NCI-H2029 (cell line): ENCODE measurements at places on chromosomes 11 and 22.

GRCh38 chr11:124830749-124831148 lies 30.5 kb upstream of the MSANTD2 start:
- DNase-seq: no peak

DNA sequence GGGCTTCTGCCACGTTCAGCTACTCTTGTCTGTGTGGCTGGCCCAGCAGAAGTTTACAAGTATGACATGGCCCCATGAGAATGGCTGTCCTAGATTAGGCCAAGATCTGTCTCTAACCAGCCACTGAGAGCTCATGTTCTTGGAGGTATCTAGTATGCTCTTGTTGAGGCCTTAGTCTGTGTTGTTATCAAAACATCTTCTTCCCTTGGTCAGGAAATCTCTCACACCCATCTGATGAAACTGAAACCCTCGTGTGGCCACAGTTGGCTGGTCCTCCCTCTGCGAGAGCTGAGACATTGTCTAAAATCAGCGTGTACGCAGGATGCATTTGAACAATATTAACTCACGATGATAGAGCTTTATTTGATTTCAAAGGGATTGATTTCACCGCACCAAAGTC lies 109.0 kb upstream of the NNMT start:
- DNase-seq: no peak

DNA sequence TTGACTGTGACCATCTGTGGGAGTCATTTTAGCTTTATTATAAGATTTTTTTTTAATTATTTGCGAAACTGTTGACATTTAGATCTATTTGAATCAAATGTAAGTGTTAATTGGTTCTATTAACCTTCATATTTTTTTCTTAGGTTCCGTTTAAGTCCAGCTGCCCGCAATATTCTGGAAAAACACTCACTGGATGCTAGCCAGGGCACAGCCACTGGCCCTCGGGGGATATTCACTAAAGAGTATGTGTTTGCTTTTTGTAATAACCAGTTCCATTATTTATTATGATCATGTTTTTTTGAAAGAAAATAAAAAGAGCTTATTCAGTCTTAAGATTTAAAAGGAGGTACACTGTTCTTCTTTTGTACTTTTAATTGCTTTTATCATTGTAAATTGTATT lies 43.9 kb downstream of the PDHX start:
- DNase-seq: no peak

GRCh38 chr11:70522593-70523311 lies 124.4 kb downstream of the CTTN start:
- no peak for DNase-seq

- DNase-seq: peak; percentile 47
Observed at GRCh38 chr22:50695421-50696250, 23.0 kb downstream of the SHANK3 start.

DNA sequence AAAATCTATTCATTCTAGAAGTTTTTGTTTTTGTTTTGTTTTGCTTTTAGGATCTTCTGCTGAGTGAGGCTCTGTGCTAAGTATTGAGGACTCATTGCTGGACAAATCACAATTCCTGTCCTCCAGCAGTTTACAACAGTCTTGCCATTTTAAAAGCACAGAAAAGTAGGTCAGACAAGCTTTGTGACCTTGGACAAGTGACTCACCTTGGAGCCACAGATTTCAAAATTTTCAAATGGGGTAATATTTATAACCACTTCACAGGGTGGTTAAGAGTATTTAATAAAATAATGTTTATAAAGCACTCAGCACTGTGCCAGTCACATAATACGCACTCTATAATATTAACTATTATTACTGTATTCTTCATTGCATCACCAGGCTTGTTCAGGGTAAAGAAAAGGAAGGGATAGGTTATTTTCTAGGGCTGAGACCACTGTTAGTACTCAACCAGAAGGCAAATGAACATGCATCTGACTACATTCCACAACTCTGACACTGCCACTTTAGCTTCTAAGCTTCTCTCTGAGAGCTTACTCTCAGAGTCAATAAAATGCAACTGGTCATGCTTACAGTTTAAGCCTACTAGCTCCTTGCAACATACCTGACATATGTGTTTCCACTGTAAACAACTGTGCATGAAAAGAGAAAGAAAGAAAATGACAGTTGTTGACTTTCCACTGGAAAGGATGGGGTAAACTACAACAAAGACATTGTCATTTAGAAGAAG lies 63.2 kb upstream of the FIBIN start:
- no peak for DNase-seq

- DNase-seq: no peak
Observed at GRCh38 chr22:49517667-49518185, 309.9 kb downstream of the BRD1 start.

- DNase-seq: no peak
Observed at GRCh38 chr11:133239575-133239974, 292.7 kb downstream of the OPCML start.

- DNase-seq: no peak
Observed at GRCh38 chr11:6705905-6706535, 22.9 kb upstream of the MRPL17 start.

DNA sequence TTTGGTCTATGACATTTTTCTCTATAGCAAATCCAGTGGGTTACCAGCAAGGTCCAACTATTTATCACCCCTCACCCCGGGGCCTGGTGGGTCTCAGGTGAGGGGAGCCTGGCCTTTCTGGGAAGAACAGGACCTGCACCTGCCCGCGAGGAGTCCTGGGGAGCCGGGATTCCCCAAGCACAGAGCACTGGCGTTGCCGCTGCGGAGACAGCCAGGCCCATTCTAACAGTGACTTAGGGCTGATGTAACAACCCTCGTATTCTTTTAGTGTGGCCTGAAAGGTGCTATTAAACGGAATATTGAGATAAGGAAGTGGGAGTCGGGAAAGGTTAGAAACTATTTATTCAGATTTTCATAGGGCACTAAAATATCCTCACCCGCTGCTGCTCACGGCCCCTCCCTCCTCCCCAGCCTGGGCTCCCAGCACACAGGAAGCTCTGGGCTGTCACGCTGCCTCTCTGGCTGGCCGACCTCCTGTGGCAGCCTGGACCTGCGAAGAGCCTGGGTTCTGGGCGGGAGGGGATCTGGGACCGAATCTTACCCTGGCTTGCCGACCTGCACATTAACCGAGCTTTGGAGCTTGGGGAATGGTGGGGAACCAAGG lies 141.2 kb downstream of the MIAT start:
- DNase-seq: no peak

GRCh38 chr11:128908391-128909246 lies 17.5 kb downstream of the KCNJ5 start:
- DNase-seq: no peak
